ENCODE measurements at places on chromosomes 7 and 10. TPM values are rescaled to one million over a fixed set of nuclear protein-coding genes. Genes with fewer than 3 reads are reported as not detected.

GRCh38 chr7:89908736-89909135 is 245.5 kb upstream of the STEAP1 start:
- DNase-seq = no peak

GRCh38 chr7:29809533-29810155 is 3.3 kb downstream of the WIPF3 start:
- no peak for DNase-seq

GRCh38 chr7:46524350-46524749 is 603.3 kb upstream of the IGFBP3 start:
- DNase-seq = no peak

GRCh38 chr7:125193263-125193662 is 263.6 kb upstream of the POT1 start:
- DNase-seq = no peak

TUBGCP2 gene
- 68.1 TPM for total RNA-seq
